HTR-8/SVneo (cell line): ENCODE measurements at places on chromosomes 7 and 10.

DNA sequence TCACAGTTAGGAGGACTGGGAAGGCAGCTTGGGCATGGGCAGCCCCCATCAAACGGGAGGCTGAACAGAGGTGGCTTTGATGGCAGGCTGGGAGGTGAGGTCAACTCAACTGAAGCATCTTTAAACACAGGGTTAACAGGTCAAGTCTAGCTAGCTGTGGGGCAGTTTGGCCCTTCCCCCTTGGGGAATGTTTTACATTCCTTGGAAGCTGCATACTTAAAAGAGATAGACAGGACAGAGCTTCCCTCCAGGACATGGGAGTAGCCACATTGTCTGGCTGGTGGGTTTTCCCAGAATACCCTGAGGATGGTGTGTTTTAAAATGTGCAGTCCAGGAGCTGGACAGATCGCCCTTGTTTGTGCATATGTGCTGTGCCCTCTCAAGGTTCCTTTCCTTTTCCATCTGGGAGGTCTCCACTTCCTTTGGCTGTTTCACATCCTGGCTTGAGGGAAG is 6.8 kb upstream of the RASSF4 start:
- DNase-seq: no peak

DNA sequence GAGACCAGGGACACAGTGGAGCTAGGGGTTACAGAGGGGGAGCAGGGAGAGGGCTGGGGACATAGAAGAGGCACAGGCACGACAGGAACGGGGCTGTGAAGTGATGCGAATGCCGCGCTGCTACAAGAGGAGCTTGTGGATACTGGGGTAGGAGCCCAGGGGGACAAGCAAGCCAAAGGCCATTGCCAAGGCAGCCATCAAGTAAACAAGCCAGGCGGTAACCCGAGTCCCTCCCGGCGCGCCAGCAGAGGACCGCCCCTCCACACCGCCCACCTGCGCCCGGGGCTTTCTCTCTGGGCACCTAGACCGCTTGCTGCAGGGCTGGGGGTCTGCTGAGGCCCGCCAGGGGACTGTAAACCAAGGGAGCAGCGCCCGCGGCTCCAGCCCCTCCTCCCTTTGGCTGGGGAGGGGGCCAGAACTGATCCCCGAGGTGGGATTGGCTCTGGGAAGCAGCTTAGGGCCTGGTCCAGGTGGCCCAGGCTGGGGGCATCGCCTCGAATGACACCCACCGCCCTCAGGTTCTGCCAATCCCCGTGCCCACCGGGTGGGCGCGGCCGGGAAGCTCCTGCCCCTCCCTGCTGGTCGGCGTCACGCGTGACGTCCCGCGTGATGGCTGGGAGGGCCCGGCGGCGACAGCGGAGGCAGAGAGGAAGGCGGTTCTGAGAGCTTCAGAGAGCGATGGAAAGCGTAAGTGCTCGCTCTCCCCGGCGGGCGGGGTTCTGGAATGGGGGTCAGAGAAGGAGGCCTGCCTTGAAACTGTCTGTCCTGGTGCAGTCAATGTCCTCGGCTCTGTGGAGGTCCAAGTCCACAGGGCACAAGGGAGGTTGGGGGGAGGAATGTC is 982 bp downstream of the SFXN3 start:
- DNase-seq: peak; percentile 56

- DNase-seq: no peak
These were observed 225.9 kb downstream of the WDR11 start for GRCh38 chr10:121076776-121077715.

DNA sequence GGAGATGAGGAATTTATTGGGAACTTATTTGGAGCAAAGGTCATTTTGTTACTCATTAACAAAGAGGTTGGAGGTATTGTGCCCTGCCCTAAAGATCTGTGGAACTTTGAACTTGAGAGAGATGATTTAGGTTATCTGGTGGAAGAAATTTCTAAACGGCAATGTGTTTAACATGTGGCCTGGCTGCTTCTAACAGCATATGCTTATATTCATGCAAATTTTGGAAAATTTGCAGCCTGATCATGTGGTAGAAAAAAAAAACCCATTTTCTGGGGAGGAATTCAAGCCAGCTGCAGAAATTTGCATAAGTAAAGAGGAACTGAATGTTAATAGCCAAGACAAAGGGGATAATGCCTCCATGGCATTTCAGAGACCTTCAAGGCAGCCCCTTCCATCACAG is 10.7 kb upstream of the PANK1 start:
- no peak for DNase-seq

DNA sequence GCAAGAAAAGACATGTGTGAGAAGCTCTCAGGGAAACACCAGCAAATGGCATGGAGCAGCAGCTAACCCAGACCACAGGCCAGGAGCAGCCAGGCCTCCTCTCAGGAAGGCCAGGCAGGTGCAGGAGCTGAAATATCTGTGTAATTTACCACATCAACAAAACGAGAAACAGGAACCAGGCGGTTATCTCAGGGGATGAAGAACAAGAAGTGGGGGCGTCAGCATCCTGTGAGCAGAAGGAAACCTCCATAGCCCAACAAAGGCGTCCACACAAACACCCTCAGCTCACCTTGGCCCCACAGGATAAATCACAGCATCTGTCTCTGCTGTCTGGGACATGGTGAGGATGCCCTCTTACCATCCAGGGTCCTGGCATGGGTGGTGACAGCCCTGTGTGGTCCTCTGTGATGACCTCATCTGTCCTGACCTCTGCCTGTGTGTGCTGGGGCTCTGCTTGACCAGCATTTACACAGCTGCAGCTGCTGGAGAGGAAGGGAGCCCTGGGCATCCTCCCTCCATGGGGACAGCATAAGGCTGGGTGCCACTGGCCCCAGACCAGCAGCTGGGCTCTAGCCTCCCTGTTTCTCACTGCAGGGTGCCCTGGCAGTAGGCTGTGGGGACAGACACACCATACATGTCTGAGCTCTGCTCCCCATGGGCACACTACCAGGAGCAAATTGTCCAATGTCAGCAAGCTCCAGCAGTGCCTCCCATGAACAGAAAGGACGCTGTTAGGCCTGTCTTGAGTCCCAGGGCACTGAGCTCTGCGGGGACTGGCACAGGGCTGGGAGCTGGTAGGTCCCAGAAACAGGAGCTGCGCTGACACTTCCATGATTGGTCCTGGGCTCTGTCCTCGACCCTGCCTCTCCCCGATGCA is 34.6 kb downstream of the ANXA8 start:
- DNase-seq: no peak

GRCh38 chr10:123522702-123523312 is 143.3 kb upstream of the GPR26 start:
- no peak for DNase-seq

DNA sequence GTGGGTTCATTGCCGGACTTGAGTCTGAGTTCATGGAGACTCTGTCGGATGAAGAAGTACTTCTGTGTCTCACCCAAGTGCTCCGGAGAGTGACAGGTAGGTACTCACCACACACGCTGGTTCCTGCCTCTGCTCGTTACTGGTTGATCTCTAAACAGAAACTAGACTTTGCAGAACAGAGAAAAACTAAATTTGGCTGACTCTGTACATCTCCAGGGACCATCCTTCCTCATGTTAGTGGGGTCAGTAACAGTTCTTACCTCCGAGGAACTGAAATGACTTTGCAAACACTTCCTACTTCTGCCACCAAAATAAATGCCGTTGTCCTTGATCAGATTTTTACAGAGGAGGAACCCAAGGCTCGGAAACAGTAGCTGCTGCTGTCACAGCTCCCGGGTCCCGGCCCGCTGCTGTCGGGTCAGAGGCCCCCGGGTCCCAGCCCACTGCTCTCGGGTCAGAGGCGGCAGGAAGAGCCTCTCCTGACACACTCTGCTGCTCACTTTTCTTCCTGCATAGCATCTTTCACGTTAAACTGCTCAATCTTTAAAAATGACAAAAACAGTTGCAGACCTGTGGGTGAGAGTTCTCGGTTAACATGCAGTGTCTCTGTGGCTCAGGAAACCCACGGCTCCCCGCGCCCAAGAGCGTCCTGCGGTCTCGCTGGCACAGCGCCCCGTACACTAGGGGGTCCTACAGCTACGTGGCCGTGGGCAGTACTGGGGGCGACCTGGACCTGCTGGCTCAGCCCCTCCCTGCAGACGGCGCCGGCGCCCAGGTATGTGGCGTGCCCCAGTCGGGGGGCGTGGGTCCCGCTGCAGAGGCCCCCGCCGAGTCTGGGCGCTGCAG is 4.8 kb upstream of the MTG1 start:
- no peak for DNase-seq

DNA sequence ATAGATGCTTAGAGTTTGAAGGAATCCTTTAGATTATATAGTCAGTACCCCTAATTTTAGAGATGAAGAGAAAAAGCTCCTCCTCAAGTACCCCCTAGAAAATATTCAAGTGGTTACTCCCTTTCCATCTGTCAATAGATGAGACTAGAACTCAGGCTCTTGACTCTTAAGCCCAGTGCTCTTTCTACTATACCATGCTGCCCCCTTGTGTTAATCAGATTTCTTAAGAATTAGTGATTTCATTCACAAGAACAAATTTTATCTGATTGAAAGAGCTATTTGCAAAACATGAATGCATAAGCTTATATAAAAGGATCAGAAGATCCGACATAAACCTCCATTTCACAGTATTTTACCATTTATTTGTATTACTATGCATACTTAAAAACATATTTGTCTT is 179.3 kb downstream of the TFEC start:
- peak; percentile 1 for DNase-seq

GRCh38 chr10:129035052-129035827 is 431.8 kb upstream of the MGMT start:
- DNase-seq: no peak

- no peak for DNase-seq
These were observed 121.6 kb downstream of the TMEM168 start for GRCh38 chr7:112668561-112668960.
